Glomerular endothelial cell (primary cell): ENCODE measurements at places on chromosomes 4 and X.

- no peak for DNase-seq
Measured at GRCh38 chr4:141121768-141122454, 11.4 kb downstream of the RNF150 start.

DNA sequence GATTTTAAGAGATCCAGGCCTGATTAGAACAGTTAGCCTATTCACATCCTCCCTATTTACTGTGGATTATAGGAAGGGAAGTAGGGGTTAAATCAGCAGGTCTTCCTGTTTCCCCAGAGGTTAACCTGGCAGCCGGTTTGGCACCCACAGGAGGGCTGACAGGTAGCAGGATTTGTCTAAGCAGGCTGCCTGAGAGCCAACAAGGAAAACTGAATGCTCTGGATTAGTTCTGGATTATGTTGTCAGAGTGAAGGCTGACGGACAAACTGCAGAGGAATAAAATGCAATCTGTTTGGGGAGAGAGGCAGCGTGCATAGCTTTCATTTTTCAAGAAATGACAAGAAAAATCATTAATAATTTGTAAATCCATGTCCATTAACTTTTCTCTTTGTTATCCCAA is 397.1 kb upstream of the FAM241A start:
- no peak for DNase-seq

GRCh38 chrX:57453901-57454300 is 137.9 kb upstream of the ZXDB start:
- no peak for DNase-seq

DNA sequence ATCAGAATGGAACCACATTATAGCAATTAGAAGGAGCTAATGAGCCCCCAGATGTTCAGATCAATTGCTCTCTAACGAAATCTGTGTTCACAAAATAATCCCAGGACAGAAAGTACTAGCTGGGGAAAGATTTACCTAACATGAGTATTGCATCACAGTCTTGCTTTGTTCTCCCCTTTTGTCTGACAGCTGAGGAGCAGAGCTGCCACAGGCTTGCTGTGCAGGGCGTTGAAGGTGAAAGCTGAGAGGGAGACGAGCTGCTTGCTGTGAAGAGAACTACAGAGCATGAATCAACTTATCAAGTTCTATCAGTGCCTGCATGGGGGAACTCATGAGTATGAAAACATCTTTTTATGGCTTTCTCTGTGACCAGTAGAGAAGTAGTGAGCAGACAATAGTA is 441.2 kb downstream of the CENPC start:
- no peak for DNase-seq

DNA sequence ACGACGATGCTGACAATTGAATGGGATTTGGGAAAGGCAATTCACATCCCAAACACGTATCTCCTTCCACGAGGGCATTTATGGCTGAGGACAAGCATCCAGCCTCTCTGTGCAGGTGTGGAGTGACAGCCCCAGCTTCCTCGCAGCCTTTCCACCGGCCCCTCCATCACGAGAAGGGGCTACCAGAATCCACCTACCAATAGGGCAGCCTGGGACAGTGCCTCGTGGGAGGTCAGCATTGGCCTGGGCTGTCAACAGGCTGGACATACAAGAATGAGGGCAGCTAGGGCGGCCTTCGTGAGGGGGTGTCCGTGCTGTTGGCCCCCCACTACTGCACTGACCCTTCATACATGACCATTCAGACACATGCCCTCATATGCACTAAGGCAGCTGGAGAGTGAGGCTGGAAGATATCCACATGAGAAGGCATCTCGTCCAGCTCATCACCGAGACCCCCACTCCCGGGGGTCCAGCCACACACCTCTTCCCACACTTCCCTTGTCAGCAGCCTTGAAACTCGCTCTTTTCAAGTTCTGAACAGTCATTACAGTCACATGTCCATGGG is 81.0 kb upstream of the ADRA2C start:
- DNase-seq = no peak

DNA sequence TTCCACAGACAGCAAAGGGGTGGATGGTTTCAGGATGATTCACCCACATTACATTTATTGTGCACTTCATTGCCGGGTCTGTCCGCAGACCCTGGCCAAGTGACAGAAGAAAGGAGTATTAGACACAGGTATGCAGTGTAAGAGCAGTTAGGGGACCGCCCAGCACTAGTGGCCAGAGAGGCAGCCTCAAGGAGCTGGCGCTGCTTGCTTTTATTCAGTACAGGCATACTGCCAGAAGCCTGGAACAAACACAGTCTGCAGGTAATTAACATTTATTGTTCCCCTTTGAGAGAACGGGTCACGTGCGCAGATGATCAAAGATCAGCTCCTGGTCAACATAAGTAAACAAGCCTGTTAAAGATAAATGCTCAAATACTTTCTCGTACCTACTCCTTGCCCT is 1639.0 kb upstream of the IGFBP7 start:
- no peak for DNase-seq

- DNase-seq = no peak
Measured at GRCh38 chrX:154417157-154417556, 5.8 kb downstream of the TAFAZZIN start.

DNA sequence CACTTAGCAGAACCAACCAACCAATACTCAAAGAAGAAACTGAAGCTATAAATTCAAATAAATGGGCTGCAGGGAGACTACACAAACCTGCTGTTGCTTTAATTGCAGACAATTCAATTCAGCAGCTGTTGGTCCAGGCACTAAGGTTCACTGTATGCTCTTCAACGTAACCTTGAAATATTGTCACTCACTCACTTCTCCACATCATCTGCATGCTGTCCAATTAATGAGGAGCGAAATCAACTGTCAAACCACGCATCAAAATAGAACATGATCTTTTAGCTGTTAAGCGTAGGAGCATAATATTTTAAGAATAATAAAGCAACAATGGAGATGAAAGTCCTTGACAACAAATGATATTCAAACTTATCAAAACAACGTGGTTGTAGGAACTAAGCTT is 17.0 kb downstream of the ENOX2 start:
- DNase-seq = no peak

- no peak for DNase-seq
Measured at GRCh38 chr4:127759228-127759820, 22.8 kb upstream of the HSPA4L start.

GRCh38 chrX:15761564-15762191 is 23.6 kb downstream of the CA5B start:
- no peak for DNase-seq

DNA sequence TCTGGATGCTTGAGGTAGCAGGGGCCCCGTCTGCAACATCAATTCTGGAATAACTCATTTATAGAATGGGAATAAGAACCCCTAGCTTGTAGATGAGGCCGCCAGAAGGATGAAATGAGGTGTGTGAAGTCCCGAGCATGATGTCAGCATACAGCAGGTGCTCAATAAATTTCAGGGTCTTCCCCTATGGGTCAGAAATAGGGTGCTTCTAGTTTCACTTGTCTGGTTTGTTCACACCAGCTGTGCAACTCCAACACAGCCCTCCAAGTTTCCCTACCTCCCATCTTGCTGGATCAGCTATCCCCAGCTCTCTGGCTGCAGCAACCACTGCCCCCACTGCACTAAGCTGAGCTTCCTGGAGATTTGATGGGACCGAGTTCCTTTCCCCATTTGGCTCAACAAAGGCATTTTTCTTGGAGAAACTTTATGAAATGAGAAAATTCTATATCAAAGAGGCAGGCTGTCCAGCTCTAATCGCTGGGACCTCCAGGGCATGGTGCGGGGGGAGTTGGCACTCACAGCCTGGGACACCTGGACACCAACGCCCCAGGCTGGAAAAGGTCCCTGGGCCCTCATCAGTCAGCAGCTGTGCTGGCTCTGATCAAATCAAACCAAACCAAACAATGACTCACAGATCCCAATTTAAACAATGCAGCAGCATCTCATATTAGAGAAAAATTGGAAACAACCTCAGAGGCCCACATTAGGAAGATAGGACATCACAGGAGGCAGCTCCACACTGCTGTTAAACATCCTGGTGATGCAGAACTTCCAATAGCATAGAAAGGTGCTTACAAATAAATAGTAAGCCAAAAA is 13.3 kb downstream of the SLC2A9 start:
- DNase-seq = no peak

- no peak for DNase-seq
Measured at GRCh38 chr4:148445071-148445859, 3.1 kb upstream of the NR3C2 start.

DNA sequence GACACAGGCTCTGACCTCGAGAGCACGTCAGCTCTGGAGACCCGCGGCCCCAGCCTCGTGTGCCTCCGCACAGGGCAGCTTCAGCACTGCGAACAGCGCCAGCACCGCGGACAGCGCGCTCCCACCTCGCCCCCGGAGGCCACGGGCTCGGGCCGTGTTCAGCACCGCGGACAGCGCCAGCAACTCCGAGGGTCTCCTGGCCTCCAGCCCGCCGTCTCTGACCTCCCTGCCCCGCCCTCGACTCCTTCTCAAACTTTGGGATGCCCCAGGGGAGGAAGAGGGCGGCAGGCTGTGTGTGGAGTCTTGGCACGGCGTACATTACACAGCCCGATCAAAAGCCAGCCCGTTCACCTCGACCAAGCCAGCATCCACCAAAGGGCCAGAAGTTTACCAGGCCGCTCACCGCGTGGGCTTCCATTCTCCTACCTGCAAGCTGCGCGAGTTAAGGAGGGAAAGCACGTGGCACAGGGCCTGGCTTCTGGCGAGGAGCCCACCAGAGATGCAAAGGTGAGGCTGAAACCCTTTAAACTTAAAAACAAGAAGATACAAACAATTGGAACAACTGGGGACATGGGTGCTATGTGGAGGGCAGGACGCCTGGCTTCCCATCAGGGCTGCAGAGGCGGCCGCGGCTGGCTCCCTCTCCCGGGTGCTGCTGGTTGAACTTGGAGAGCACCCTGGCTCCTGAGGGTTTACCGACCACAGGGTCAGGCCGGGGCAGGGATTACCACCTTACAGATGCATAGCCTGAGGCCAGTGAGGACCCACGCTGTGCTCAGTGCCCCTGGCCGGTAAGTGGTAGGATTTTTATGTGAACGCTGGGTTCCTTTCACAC is 4.5 kb upstream of the NKX1-1 start:
- no peak for DNase-seq

GRCh38 chr4:151781026-151781425 is 20.2 kb upstream of the GATB start:
- no peak for DNase-seq

GRCh38 chr4:100989401-100989800 is 357.9 kb downstream of the PPP3CA start:
- DNase-seq = no peak

- no peak for DNase-seq
Measured at GRCh38 chr4:171719691-171720090, 93.5 kb upstream of the GALNTL6 start.

DNA sequence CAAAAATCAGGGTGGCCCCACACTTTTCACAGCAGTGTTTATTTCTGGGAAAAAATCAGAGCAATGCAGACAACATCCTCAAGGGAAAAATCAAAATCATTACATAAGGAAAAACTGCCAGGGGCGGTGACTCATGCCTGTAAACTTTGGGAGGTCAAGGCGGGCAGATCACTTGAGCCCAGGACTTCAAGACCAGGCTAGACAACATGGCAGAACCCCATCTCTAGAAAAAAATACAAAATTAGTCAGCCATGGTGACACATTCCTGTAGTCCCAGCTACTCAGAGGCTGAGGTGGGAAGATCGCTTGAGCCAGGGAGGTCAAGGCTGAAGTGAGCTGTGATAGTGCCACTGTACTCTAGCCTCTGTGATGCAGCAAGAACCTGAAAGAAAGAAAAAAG is 102.8 kb downstream of the NAF1 start:
- DNase-seq = no peak

GRCh38 chr4:1285151-1285789 is 4.4 kb upstream of the MAEA start:
- DNase-seq = no peak

- no peak for DNase-seq
Measured at GRCh38 chr4:167784826-167785225, 307.5 kb upstream of the ANXA10 start.

DNA sequence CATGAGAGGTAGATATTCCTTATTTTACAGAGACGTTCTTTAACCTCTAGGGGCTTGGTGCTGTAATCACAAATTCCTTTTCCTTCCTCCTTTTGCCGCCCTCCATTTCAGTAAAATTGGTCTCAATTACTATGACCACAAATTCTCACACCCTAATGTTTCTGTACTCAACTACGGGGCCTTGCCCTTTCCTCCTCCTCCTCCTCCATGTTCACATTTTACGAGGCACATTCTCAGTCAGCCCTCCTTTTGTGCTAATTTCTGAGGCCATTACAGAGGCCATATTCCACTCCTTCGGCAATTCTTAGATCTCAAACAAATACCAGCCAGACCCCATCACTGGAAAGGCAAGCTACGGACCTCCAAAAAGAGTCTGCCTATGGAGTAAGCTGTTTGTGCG is 92.1 kb downstream of the SH3KBP1 start:
- DNase-seq = no peak

DNA sequence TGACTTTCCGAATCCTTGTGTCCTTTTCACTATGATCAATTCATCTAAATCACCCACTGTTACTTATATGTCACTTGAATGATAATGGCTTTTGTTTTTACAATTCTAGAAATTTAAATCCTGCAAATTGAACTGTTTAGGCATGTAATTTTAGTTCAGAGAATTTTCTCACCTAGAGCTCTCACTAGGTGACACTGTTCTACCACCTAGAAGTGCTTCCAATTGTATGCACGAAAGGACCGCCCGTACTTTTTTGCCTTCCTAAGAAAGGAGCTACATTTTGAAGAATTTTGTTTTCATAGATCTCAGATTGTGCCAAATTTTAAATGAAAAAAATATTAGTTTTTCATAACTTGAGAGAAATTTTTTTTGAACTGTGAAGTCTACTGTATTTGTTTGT is 481.6 kb upstream of the FSTL5 start:
- no peak for DNase-seq

GRCh38 chr4:70914000-70914399 is 11.8 kb downstream of the MOB1B start:
- no peak for DNase-seq

GRCh38 chrX:126394681-126395080 is 157.9 kb downstream of the DCAF12L1 start:
- no peak for DNase-seq

GRCh38 chrX:150769408-150769807 is 76.2 kb downstream of the MTMR1 start:
- no peak for DNase-seq

DNA sequence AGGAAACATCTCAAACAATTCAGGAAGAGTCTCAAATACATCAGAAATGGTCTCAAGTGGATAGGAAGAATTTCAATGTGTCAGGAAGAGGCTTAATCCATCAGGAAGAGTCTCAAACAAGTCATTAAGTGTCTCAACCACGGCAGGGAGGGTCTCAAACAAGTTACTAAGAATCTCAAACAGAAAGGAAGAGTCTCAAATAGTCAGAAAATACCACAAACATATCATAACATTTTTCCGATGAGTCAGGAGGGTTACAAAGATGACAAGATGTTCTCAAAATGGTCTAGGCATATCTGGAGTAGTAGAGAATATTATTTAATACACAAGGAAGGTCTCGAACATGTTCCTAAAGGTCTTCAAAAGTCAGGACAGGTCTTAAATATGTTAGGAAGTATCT is 109.3 kb upstream of the USP9X start:
- DNase-seq = no peak
